ENCODE measurements at places on chromosomes 1 and 21.
A peak's percentile ranks its signal among the peaks of the same experiment; 100 is the strongest.

DNA sequence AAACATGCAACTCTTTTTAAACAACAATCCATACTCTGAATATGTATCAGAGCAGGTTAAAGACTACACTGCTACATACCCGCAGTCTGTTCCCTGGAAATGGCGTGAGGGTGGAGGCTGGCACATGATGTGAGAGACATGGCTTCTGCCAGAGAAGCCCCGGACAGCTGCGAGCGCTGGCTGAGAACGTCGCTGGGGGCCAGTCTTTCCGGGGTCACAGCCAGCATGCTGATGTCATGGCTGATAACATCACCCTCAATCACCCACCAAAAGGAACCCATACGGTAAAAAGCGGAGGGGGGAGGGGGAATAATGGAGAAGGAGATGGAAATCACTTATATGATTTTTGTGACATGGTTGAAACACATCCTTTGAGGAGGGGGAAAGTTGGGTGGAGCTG lies 29.1 kb downstream of the C1orf198 start:
- no peak for DNase-seq

DNA sequence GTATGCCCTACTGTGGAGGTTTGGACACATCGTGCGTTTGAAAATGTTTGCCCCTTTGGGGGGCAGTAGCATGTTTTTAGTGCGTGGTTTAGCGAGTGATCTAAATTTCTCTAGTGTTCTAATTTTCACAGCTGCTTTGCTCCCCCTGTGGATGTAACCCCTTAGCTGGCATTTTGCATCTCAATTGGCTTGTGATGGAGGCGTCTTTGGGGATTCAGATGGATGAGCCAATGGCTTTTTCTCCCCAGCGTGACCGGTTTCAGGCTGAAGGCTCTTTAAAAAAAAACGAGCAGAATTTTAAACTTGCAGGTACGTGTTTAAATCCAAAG lies 836 bp downstream of the CDC7 start:
- DNase-seq, result no peak

DNA sequence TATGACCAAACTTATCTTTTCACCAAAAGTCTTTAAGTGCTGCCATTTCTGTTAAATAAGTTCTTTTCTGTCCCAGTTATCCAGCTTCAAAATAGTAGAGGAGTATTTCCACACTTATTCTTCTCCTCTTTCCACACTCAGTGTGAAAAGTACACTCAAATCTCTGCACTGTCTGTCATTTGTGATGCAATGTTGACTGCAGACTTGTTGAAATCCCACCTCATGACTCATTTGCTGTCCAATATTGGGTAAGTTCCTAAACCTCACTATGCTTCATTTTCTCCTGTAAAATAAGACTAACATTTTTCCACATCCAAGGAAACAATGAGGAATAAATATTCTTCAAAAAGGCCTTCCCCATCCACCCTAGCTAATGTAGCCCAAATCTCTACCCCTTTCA lies 17.5 kb downstream of the LRRIQ3 start:
- no peak for DNase-seq

- DNase-seq, result peak; percentile 43
These were observed 196.2 kb downstream of the ZC3H11B start for GRCh38 chr1:219416598-219417238.

- no peak for DNase-seq
These were observed 957.0 kb downstream of the AMY1C start for GRCh38 chr1:104706631-104707147.

GRCh38 chr21:35565204-35565611 lies 495.1 kb downstream of the SETD4 start:
- DNase-seq, result no peak

DNA sequence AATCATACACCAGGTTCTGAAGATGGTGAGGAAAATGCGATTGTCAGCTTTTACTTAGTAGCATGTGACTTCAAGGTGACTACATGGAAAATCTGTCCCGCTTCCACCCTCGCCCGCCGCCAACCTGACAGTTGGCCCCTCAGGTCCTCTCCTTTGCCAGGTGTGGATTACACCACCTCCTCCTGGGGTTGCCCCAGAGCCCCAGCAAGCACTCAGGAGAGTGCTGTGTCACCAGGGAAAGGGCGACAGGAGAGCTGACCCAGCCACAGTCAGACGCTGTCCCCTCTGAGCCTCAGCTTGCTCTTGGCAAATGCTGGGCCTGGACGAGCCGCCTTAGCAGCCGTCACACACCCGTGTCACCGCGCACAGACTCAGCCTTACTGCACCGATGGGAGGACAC lies 17.9 kb downstream of the PTTG1IP start:
- DNase-seq, result no peak

GRCh38 chr1:243559575-243560162 lies 290.4 kb downstream of the AKT3 start:
- no peak for DNase-seq

DNA sequence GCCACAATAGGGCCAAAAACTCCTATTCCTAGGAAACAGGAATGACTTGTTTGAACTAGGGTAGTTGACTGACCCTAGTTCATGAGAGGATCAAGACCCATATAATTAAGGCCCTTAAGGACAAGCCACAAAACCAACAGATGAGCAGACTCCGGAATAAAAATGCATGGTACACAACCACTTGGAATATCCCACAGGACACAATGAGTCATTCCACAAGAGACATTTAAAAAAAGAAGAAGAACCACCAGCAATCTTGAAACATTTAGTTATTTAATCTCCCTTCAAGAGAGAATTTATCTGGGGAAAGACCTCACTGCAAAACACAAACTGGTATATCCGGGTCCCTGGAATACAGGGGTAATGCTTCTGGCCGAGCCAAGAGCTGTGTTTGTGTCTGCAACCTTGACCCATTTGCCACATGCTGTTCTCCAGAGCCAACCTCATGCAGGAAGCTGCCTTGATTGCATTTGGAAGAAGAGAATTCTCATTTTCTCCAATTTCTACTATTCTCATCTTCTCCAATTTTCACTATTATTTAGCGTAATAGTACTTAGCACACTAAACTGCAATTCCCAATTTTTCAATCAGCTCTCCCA lies 135.5 kb downstream of the TGFBR3 start:
- no peak for DNase-seq

DNA sequence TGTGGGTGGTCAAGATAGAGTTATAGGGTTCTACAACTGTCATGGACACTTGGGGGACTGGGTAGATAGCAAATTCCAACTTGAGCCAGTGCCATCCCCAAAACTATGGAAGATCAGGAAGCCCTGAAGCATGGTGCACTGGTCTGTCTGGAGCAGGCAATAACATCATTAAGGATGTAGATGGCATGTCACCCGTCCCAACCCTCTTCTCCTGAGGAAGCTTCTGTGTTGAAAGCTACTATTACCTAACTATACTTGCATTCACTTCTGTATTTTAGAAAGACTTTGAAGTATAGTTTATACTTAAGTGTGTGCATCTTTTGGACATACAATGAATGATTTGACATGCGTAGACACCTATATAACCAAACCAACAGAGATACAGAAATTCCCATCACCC lies 32.9 kb downstream of the RABIF start:
- no peak for DNase-seq

- peak; percentile 43 for DNase-seq
These were observed 28.4 kb downstream of the TRIM11 start for GRCh38 chr1:228378090-228378872.

DNA sequence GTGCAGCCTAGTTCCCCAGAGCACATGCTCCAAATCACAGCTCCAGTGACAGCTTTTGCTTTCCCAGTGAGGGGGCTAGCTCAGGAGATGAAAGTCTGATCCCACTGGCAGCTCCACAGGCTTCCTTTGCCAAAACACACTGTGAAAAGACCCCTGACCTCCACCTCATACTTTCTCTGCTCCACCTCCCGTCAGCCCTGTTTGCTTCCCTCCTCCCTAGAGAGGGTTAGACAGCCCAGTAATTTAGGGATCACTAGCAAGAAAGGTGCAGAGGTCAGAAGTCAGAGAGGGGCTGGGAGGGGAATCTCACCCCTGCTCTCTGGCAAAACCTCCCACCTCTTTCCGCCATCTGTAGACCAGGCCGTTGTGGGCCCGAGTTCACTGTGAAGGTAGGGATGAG lies 62.8 kb downstream of the PLXNA2 start:
- DNase-seq, result no peak

DNA sequence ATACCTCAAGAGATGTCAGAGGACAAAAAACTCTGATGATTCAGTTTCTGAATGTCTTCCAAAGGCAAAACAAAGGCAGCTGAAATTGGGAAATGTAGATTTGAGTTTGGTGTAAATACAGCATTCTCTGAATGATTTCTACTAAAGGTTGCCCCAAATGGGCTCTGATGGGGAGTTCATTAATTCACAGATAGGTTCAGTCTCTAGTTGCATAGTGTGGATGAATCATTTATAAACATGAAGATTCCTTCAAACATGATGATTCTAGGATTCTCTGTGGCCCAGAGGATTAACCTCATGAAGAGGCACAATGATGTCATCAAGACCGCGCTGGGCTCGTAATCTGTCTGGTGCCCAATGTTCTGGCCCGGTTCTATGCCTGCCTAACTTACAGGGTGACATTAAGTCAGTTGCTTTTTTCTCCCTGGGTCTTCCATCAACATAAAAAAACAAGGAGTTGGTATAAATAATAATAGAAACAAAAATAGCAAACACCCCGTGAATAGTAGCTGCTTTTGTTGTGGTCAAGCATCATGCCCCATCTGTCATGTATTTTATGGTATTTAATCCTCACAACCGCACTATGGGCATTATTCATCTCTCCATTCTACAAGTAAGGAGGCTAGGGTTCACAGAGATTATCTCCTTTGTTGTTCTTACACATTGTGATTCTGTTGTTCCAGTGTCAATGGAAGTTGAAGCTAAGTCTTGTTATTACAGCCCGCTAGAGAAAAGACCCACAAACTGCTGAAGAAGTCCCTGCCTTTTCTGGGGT lies 509.6 kb upstream of the USP24 start:
- DNase-seq, result no peak

DNA sequence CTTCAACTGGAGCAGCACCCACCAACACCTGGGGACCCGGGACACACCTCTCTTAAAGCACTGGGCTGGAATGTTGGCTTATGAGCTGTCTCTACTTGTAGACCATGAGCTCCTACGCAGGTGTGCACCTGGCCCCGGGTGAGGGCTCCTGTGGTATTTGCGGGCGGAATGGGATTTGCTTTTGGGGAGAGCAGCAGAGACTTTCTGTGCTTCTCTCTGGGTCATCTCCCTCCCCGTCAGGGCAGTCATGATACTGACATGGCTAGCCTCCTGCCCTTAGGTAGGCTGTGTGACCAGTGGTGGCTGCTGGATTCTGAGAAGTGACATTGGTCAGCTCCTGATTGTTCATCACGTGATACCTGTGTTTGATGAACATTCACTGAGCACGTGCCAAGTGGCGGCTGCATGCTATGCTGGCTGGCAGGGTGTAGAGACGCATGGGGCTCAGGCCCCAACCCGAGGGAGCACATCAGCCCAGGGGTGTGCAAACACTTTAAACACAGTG lies 9.0 kb upstream of the ZBTB21 start:
- DNase-seq, result no peak

DNA sequence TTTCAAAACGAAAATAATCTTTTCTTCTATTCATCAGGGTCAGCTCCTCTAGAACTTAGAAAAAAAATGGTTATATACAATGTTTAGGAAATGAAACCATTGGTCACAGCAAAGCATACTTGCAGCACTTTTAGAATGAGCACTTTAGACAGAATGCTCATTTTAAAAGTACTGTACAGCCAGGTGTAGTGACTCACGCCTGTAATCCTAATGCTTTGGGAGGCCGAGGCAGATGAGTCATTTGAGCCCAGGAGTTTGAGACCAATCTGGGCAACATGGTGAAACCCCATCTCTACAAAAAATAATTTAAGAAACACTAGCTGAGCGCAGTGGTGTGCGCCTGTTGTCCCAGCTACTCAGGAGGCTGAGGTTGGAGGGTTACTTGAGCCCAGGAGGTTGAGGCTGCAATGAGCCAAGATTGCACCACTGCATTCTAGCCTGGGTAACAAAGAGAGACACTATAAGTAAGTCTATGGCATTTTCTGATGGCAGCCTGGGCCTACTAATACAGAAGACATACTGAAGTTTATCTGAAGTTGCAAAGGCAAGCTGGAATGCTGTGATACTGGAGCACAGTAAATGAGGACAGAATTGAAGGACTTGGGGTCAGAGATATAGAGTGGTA lies 48.9 kb upstream of the ZNF326 start:
- DNase-seq, result no peak

GRCh38 chr1:100246738-100247137 lies 2.9 kb downstream of the DBT start:
- DNase-seq, result no peak

DNA sequence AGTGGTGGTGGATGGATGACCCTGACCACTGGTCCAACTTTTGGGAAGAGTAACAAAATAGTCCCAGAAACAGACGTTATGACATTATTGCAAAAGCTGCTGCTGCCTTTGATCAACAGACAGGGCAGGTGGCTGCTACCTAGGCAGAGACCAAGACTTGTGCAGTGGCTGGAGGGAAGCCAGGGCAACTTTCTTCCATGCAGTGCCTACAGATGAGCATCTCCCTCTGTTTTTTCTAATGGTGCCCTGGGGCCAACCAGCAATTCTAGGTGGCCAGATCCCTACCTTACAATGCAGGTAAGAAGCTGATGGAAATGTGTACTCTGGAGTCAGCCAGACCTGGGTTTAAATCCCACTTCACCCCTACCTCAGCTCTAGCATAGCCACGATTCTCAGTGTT lies 283.1 kb upstream of the POU3F1 start:
- no peak for DNase-seq

DNA sequence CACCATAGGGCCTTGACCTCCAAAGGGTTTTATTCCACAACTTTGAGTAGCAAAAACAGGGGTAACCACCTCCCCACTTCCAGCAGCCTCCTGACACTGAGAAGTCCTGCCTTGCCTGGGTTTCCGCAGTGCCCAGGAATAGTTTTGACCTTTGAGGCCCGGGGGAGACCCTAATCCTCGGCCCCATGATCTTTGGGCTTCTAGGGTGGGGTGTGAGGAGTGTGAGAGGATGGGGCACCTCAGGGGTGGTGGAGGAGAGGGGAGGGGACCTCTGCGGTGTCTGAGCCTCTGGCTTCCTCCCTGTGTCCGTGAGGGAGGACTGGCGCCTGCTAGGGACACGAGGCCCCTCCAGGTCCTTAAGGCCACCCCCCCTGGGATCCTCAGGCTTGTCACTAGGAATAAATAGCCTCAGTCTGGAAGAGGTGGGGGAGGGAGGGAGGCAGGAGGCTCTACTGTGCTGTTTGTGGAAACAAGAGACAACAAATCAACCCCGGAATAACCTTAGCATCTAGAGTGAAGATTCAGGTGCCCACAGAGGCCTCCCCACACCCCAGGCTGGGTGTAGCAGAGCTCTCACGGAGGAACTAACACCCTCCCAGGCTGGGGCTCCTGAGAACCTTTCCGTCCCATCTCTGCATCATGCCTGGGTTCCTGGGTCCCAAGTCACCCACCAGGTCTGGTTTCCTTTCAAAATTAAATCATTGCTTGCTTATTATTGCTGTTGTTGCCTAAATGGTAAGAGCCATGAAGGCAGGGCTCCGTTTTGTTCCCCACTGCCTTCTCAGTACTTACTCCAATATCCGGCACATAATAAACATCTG lies 904 bp upstream of the FHL3 start:
- DNase-seq, result no peak

- no peak for DNase-seq
These were observed 39.1 kb downstream of the NID1 start for GRCh38 chr1:236025836-236026235.

- DNase-seq, result no peak
These were observed 10.2 kb downstream of the DDI2 start for GRCh38 chr1:15627343-15627988.

Data from activated gamma-delta T cell treated with Interleukin-2 at 50 U/mL for 16 hours (primary cell).